ENCODE measurements at places on chromosomes 3 and 15.
A peak's percentile ranks its signal among the peaks of the same experiment; 100 is the strongest.

DNA sequence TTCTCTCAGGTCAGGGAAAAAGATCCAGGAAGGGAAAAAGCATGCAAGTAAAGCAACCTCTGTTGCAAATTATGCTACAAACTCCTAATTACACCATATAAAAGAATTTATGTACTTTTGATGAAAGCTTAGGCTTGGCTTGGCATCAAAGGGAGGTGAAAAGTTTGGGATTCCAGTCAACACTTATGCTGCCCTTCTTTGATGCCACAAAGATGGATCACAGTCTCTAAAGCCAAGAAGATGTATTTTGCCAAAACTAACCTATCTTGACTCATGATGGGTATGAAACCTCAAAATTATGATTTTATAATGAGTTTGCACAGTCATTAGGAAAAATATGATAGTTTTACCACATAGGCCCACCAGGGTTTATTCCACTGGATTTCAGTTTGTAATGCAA is 101.0 kb upstream of the CCDC80 start:
- no peak for DNase-seq

GRCh38 chr15:81274931-81275707 is 48.8 kb downstream of the STARD5 start:
- DNase-seq: peak; percentile 86

- no peak for DNase-seq
Observed at GRCh38 chr3:162938083-162938482, 1441.5 kb downstream of the OTOL1 start.

GRCh38 chr15:45279024-45279698 is 27.1 kb downstream of the SLC28A2 start:
- DNase-seq: peak; percentile 99

DNA sequence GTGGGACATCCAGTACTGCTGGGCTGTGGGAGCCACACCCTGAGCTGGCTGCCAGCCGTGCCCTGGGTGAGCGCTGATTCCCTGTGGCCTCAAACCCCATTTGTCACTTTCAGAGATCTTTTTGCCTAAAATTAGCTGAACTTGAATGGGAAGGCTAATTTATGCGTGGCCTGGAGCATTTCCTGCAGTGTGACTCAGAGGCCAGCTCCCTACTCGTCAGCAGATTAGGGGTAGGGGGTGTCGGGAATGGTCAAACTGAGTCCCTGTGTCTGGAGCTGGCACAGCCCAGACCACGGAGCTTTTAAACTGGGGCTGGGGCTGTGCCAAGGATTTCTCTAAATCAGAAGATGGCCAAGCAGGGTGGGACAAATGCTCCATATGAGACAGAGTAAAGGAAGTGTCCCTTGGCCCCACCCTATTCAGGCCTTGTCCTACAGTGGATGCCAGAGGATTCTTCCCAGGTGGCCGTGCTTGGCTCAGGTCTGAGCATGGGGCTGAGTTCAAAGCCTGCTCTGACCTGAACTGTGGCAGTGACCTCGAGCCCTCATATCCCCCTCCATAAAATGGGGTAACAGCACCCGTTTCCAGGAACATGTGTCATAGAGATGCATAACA is 59.7 kb downstream of the ATP2B2 start:
- DNase-seq: peak; percentile 18

GRCh38 chr3:31710123-31710803 is 177.5 kb downstream of the STT3B start:
- DNase-seq: peak; percentile 10

DNA sequence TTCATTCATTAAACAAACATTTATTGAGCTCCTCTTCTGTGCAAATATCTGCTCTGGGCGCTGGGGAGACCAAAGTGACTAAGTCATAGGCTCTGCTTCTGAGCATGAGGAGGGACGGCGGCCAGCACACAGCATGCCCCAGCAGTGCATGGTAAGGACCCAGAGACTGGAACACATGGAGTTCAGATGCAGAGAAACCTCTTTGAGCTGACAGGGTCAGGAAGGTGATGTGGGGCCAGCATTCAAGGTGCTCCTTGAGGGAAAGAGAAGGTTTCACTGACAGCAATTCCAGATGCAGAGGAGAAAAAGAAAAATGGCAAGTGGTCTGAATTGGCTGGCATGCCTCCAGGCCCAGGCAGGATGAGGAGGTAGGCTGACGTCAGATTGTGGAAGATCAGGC is 234.5 kb downstream of the UACA start:
- DNase-seq: no peak

DNA sequence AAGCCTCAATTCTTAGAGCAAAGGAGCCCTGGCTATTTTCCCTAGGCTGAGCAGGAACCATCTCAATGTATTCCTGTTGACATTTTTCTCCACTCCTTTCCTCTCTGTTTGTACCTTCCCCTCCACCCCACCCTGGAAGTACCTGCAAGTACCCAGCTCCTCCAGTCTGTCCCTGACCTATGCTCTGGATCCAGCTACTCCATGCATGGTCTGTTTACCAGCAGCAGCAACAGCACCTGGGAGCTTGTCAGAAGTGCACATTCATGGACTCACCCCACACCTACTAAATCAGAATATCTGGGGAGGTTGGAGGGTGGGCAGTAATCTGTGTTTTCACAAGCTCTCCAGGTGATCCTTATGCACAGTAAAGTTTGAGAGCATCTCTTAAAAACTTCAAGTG is 240.7 kb upstream of the UMPS start:
- DNase-seq: no peak
